ENCODE measurements at places on chromosomes 16 and 17.
A peak's percentile ranks its signal among the peaks of the same experiment; 100 is the strongest.

DNA sequence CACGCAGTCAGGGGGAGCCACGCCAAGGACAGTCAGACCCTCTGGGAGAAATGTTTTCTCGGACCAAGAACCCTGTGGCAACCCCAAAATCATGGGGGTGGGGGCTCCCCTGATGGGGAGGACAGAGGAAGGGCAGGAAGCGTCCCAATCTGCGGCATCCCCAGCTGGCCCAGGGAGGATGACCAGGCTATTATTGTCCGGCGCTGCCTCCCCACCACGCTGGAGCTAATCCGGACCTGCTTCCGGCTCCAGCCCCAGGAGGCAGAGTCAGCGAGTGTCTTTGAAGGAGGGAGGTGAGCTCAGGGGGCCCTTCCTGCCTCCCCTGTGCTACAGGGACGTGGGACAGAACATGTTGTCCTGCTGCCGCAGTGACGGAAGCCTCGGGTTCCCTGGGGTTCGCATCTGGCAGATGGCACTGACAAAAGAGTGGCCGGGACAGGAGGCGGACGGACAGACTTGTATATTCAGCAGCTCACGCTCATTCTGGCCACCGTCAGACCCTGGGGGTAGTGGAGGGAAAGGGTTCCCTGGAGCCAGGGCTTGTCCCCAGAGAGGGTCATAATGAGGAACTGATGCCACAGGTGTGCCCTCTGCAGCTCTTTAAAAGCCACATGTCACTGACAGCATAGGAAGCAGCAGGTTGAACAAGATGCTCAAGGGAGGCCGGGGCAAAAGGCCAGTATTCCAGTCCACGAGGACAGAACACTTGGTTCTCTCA is 54.3 kb upstream of the CDC42EP4 start:
- DNase-seq: no peak

- no peak for DNase-seq
Measured at GRCh38 chr17:29076087-29076486, 33.1 kb downstream of the PIPOX start.

DNA sequence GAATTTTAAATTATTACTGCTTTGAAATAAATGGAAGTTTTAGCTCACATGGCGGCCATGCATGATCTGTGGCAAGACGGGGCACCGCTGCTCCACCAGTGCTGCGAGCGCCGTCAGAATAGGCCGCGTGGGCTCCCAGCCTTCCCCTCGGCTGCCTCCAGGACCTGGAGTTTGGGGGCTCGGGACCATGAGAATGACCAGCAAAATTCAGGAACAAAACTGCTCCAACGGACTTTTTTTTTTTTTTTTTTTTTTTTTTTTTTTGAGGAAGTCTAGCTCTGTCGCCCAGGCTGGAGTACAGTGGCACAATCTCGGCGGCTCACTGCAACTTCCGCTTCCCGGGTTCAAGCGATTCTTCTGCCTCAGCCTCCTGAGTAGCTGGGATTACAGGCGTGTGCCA is 38.3 kb upstream of the AKAP1 start:
- no peak for DNase-seq

- no peak for DNase-seq
Measured at GRCh38 chr17:44749980-44750318, 8.8 kb upstream of the ADAM11 start.

- no peak for DNase-seq
Measured at GRCh38 chr16:12123462-12123861, 146.9 kb downstream of the SNX29 start.

- DNase-seq: no peak
Measured at GRCh38 chr16:57166451-57166850, 19.4 kb downstream of the PSME3IP1 start.

- DNase-seq: no peak
Measured at GRCh38 chr17:61863801-61864126, 436 bp upstream of the BRIP1 start.

DNA sequence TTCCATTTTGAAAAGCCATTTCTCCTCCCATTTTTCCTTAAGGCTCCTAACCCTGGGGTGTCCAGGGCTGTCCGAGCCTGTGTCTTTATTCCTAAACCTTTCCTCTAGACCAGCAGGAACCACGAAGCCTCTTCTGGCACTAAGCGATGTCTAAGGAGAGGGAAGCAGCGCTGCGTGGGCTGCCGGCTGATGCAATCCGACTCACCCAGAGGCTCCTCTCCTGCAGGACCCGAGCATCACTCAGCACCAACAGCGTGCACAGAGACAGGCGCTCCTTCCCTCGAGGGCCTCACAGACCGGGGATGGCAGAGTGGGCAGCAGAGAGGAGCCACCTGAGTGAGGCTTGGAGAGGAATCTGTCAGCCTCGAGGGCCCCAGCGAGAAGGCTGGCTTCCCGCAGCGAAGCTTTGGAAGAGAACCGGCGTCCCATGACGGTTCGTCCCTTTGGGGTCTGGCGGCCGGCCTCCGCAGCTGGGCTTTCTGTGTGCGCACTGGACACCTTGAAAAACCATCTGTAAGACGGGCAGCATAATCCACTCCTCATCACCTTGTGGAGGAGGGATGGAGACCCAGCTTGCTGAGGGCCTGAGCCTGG is 174.3 kb downstream of the FOXL1 start:
- no peak for DNase-seq

- no peak for DNase-seq
Measured at GRCh38 chr16:81321536-81321935, 6.8 kb downstream of the GAN start.

DNA sequence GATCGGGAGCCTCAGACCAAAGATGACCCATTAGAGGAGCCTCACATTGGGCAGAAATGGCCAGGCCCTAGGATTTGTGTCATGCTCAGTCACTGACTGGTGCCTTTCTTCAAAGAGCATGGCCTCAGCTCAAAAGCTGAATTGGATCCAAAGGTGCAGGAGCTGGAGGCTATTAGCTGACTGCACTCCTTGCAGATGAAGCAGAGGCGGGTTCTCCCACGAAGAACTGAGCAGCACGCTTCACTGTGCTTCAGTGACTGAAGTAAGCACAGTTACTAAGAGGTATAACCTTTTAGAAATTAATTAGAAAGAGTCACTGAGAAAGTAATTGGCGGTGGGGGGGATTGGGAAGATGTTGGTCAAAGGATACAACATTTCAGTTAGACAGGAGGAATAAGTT is 18.7 kb upstream of the COX10 start:
- no peak for DNase-seq

- no peak for DNase-seq
Measured at GRCh38 chr17:27069842-27070508, 223.9 kb upstream of the WSB1 start.

DNA sequence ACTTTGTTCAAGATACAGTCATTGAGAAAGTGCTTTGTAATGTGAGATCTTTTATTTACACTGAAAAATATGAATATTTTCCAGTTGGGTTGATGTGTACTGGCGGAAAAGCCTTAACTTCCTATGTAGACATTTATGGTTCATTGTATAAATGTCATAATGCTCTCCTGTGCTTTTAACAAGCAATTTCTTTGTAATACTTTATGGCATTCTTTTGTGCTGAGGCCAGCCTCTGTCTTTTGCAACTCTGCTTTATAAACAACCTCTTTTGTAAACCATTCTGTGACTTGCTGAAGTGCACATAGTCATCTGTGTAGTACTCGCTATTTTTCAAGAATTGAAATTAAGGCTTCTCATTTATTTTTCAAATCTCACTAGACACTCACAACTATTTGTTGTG is 291.2 kb downstream of the CDH11 start:
- no peak for DNase-seq

GRCh38 chr17:38898291-38898679 is 27.1 kb upstream of the LASP1NB start:
- DNase-seq: no peak

DNA sequence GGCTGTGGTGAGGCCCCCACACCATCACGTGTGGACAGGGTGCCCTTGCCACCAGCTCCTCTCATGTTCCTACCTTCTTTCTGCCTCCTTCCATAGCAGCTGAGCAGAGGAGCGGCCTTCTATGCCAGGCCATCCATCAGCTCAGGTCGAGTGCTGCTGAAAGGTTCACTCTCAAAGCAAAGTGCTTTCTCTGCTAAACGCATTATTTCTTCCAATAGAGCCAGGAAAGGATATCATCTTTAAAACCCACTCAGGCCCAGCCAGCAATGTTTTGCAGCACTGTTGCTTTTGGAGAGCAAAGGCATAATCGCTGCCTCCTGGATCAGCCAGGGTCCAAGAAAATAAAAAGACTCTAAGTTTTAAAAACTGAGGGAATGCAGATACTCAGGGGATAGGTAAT is 54.9 kb upstream of the GPRC5B start:
- no peak for DNase-seq

- no peak for DNase-seq
Measured at GRCh38 chr17:44314031-44314430, 5.6 kb downstream of the RUNDC3A start.

GRCh38 chr16:89010210-89010925 is 33.4 kb upstream of the CBFA2T3 start:
- no peak for DNase-seq

- peak; percentile 97 for DNase-seq
Measured at GRCh38 chr17:45431531-45432404, 902 bp downstream of the ARHGAP27 start.

GRCh38 chr16:67019171-67019570 is 9.8 kb upstream of the CBFB start:
- no peak for DNase-seq

DNA sequence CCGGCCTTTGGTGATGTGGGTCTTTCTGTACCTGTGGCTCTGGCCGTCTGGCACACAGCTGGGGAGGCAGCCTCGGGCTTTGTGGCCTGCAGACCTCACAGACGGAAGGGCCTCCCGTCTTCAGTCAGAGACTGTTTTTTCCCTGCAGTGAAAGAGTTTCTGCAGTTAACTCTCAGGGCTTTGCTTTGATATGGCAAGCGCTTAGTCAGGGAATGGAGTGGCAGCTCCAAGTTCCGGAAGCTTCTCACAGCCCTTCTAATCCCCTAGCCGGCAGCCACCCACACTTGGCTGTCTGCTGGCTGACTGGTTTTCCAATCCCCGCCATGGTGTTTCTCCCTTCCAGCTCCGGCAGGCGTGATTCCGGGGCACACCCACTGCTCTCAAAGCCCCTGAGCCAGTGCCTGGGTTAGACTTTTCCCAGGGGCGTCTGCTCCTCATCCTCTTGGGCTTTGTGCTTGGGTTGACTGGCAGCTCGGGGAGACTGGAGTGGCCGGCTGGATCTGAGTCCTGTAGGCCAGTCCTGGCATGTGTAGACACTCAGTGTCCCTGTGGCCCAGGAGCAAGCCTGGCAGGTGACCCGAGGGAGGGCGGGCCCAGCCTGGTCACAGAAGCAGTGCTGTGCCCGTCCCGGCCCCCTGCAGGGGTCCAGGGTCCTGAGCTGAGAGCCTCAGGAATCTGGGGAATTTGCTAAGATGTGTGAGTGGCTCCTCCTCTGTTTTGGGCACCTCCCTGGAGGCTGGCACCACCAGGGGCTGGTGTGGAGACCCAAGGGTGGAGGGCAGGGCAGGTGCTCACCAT is 29.9 kb downstream of the BAIAP2 start:
- DNase-seq: no peak

GRCh38 chr16:49348408-49349176 is 25.0 kb upstream of the C16orf78 start:
- no peak for DNase-seq

DNA sequence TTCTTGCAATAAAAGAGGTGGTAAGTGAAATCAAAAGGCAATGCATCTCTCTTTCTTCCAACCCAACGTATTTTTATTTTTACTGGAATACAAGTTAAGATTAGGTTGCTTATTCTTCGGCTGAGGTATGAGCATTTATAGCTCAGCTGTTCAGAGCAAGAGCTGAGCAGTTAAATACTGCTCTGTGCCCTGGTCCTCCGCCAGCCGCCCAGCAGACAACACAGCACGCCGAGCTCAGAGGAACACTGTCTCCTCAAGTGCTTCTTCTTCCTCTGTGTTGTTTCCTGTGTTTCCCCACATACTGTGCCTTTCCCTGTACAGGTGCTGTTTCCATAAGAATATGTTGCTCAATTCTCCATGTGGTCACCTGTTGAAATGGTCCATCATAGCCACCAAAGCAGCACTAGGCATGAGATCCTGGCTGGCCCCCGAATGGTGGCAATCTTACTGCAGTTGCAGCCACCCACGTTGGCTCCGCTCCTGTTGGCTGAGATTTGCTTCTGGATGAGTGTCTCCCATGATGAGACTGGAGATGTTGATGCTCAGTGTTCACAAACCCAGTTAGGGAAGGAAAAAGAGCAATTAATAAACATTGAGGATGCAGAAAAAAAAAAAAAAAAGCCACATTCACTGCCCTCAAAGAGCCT is 515.3 kb downstream of the GRIN2A start:
- no peak for DNase-seq

DNA sequence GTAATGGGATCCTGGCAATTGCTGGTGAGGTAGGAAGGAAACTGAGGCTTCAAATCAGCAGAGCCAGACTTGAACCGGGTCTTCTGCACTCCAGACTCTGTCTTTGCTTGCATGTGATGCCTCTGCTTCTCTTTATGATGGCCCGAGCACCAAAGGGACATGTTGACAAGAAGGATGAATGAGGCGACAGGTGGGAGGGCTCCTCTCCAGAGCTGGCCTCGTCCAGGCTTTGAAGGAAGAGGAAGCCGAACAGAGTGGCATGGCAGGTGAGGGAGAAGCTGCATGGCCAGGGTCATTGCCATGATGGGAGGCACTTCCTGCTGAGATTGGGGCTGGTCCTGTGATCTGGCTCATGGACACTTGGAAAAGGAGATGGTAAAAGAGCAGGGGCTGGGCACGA is 40.8 kb downstream of the AKAP1 start:
- no peak for DNase-seq

DNA sequence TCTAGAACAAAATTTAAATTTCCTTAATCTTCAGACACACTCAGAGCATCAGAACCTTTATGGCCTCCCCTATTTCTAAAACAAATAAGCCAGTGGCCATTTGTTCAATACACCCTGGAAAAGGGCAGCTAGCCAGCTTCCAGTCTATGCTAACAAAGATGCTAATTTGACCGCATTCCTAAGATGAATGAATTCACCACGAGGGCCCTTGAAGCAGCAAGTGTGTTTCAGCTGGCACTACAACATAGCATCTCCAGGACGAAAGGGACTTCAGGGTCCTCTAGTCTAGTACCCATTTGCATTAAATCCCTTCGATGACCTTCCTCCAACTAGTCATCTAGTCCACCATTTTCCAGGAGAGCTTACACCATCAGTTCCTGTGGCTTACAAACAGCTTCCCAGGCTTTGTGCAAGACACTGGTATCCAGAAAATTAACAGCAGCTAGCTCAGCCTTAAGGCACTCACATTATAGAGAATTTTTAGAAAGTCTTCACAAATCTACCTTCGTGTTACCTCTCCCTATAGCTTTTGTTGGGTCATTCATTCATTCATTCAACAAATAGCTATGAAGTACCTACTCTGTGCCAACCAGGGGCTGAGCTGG is 10.9 kb downstream of the KRT37 start:
- no peak for DNase-seq

DNA sequence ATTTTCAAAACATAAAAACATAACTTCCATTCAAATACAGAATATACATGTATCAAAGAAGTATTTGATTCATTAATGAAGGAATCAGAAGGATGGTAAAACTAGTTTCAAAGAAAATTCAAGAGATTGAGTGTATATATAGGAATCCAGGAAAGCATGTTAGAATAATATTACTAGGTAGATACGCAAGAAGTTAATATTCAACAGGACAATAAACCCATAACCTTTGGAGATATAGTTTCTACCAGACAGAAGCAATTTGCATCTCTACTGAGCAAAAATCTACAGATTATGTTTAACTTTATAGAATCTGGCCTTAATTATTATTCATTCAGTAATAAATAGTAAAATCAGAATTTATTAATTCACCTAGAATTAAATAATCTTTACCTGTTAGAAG is 166.8 kb downstream of the CNTNAP4 start:
- DNase-seq: no peak
